ENCODE measurements at places on chromosomes 7 and 10.
A peak's percentile ranks its signal among the peaks of the same experiment; 100 is the strongest.

GRCh38 chr10:44071479-44071878 is 313.4 kb downstream of the CXCL12 start:
- DNase-seq, result peak; percentile 75

- DNase-seq, result no peak
Observed at GRCh38 chr7:93188870-93189634, 37.2 kb downstream of the HEPACAM2 start.

- DNase-seq, result no peak
Observed at GRCh38 chr7:105426606-105427146, 38.0 kb upstream of the SRPK2 start.

DNA sequence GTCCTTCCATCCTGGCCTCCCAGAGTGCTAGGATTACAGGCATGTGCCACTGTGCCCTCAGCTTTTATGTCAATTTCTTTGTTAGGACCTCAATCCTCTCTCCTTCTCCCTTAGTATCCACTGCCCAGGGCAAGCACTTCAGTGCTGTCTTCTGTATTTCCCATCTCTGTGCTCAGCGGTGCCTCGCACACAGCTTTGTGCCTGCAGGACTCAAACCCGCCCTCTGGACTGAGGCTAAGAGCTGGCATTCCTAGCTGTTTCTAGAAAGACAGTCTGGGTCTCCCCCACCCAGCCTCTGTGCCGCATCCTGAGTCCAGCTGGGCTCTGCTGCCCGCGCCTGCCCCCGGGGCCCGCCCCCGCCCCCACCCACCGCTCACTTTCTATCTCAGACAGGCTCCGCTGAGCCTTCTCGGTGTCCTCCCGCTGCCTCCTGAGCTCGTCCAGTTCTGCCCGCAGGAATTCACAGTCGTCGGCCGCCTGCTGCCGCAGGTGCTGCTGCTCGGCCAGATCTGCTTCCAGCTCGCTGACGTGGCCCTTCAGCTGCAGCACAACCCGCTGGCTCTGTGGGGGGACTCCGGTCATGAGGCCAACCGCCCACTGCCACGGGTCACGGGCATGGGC is 67.3 kb downstream of the SPDYE5 start:
- DNase-seq, result no peak

- no peak for DNase-seq
Observed at GRCh38 chr10:69426376-69426727, 9.6 kb upstream of the TACR2 start.

GRCh38 chr10:26048756-26049155 is 114.7 kb downstream of the MYO3A start:
- no peak for DNase-seq

GRCh38 chr7:1979591-1980560 is 252.9 kb downstream of the MAD1L1 start:
- DNase-seq, result no peak

DNA sequence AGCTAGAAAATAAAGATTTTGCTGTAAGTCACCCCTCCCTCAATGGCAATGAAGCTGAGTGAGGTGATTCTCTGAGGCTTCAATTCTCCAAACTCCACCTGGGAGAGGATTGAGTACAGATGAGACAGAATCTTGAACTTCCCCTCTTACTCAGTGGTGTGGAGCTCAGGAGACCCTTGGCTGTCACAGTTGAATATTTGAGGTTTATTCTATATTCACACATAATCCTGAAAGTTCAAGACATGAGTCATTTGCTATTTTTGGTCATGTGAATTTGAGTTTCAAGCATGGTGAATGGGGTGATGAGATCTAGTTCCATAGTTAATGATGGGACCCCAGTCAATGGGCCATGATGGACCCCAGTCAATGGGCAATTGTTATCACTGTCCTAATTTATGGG is 13.9 kb upstream of the TECTB start:
- peak; percentile 30 for DNase-seq

GRCh38 chr10:18377898-18378297 is 237.7 kb downstream of the CACNB2 start:
- no peak for DNase-seq

- no peak for DNase-seq
Observed at GRCh38 chr7:149289856-149290255, 27.9 kb downstream of the ZNF783 start.

DNA sequence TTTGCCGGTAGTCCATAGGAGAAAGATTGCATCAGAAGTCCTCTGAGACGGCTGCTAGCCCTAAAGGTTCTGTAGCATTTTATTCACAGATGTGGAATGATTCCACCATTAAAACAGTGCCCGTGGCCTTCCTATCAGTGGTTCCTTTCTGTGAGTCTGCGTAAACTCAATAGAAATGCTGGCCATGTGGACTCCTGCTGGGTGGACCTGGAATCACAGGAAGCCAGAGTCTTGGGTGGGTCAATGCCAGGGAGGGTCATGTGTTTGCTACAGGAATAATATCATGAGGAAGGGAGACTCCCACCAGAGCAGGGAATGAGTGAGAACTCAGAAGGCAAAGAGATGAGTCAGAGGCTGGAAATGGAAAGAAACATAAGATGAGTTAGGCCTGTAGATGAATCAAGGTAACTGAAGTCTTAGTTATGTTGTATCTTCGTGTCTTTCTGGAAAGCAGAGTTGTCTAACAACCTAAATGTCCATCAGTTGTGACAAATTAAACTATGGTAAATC is 410.4 kb upstream of the AUTS2 start:
- no peak for DNase-seq

DNA sequence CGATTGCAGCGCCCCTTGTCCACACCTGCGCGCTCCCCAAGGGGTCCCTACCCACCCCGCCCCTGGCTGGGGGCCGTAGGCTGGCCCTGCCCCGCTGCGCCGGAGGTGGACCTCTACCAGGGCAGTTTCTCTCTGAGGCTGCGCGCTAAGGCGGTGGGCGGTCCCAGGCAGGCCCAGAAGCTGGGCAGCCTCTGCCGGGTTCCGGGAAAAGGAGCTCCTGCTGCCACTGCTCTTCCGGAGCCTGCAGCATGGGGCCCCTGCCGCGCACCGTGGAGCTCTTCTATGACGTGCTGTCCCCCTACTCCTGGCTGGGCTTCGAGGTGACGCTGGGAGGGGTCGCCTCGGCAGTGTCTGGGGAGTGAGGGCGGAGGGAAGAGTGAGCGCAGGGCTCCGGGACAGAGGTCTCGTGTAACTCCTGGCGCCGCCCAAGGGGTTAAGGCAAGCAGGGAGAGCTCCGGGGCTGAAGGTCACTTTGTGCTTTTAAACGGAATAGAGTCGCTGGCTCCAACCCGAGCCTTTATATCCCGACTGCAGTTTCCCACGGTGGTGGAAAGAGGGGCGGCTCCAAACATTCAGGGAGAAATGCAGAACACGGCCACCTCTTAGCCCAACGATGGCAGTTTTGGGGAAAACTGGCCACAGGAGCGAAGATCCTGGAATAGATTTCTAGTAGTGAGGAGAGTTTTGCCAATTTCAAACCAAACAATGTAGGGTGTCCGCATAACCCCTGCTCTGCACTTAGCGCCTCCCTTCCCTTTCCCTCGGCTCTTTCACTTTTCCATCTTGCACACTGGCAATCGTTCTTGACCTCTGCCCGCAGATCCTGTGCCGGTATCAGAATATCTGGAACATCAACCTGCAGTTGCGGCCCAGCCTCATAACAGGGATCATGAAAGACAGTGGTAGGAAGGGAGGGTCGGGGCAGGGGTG is at the start of gene GSTK1:
Gene GSTK1, plus strand, starts transcription at position 176 of the 930 bp plus-strand sequence. Its CDS starts 73 bp downstream, at position 249.
- peak; percentile 89 for DNase-seq

GRCh38 chr10:76297358-76297757 is 865.9 kb downstream of the LRMDA start:
- DNase-seq, result no peak

GRCh38 chr10:129440247-129440646 is 26.8 kb upstream of the MGMT start:
- no peak for DNase-seq

DNA sequence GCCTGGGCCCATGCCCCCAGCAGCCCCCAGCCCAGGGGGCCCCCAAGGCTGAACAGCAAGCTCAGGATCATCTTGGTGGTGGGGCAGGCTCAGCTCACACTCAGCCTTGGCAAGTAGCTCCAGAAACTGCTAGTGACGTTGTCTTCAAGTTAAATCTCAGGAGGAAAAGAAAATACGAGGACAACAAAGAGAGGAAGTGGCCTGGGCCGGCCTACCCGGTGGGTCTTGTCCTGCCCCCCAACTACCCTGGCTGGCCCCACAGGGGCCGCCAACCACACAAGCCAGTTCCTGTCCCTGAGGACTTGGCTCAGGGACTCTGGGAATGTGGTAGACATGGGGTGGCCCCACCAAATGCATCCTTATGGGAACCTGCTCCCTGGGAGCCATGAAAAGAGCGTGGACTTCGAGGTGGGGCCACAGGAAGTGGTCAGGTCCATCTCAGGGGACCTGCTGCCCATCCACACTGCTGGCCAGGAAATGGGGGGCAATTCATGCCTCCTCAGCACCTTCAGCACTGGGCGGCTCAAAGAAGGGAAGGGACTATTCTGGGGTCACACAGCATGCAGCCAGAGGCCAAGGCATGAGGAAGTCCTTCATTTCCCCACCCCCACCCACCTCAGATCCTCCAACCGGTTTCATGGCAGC is at the start of gene MMRN2:
Gene MMRN2, minus strand, starts transcription at position 145 of the 645 bp plus-strand sequence. Its CDS starts 74 bp downstream, at position 71.
- DNase-seq, result no peak

DNA sequence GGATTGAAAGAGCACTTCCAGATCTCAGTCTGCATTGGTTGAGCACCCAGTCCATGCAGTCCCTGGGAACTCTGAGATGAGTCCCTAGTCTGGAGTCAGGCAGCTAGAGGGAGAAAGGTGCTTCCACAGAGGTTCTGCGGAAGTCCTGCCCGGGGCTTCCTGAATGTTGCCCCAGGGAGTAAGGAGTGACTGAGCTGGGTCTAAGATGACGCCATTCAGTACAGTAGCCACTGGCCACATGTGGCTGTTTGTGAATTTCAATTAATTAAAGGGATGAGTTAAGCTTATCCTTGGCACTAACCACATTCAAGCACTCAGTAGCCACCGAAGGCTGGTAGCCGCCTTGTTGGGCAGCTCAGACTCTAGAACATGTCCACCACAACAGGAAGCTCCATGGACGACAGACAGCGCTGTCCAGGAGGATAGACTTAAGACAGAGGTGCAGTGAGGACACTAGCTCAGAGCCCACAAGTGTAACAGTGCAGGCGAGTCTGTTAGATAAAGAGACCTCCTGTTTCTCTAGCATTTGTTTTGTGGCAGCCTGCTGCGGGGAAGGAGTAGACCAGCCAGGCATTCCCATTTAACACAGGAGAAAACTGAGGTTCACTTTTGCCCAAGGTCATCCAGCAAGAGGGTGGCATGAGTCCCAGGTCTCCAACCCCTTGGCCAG is 101.6 kb upstream of the PPIF start:
- peak; percentile 39 for DNase-seq

GRCh38 chr7:95874541-95875265 is 102.3 kb downstream of the DYNC1I1 start:
- DNase-seq, result no peak

DNA sequence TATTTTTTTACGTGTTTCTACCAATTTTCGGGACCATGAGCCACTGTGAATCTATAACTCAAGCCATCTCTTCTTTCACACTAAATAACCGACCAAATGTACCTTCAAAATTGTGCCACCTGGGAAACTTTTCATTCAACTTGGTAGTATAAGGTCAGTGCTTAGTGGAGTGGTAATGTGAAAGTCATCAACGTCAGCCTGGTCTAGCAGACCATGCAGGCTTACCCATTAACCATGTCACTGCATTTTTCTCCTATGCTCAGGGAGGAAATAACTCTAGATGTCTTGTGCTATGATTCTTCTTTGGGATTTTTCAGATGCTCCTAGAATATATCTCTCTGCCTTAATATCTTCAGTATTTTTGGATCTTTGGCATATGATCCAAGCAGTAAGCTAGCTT is 1075.4 kb upstream of the POT1 start:
- DNase-seq, result no peak

GRCh38 chr7:33091111-33091531 is 18.1 kb downstream of the RP9 start:
- peak; percentile 31 for DNase-seq
